Suppressor macrophage treated with lipopolysaccharide for 1 hour (primary cell): ENCODE measurements at places on chromosomes 3 and 15.

- no peak for DNase-seq
Measured at GRCh38 chr3:78140866-78141265, 1101.0 kb downstream of the ROBO2 start.

DNA sequence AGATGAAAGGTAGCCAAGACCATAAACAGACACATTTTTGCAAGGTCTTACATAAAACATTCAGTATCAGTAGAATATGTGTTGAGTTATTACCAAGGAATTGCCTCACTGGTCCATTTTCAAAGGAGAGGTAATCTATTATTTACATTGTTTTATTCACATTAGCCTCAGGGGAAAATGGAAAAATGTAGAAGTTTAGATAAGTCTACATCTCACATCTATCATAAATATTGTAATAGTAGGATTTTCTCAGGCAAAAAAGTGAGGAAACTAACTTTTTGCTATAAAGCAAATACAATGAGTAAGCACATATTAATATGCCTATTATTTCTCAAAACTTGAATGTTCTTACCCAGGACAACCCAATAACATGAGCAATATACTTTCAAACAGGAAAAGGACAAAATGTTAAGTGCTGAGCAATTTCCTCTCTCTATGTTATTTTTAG lies 184.6 kb upstream of the AGTR1 start:
- no peak for DNase-seq

- DNase-seq: no peak
Measured at GRCh38 chr15:101545548-101546505, 56.3 kb upstream of the PCSK6 start.

- no peak for DNase-seq
Measured at GRCh38 chr3:69130689-69131088, 8.3 kb upstream of the LMOD3 start.

DNA sequence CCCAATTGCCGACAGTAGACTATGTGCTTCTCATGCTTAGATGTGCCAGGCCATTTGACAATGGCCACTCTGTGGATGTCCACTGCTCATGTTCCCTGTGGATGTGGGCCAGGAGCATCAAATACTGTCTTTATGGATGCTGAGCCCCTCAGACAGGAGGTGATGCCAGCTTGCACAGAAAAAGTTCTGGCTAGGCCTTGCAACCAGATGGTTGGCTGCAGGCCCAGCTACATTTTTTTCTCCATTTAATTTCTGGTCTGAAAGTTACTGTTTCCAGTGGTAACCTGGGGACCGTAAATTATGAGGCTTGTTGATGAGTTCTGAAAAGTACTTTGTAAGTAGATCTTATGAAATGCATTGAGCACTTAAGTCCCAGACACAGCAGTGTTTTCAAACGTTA lies 228.5 kb downstream of the CHL1 start:
- no peak for DNase-seq

DNA sequence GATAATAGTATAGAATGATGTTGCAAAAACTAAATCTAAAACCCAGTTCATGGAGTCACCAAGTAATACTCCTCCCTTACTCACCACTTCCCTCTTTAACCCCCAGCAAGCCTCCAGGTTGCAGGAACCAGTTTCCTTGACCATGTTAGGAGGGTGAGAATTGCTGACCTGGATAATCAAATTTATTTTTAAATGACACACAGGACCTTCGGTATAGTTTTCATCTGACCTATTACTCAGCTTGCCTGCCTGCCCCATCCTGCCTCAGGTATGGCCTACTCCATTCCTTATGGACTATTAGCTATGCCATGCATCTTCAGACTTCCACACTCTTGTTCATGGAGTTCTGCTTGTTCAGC lies 883 bp downstream of the RTP4 start:
- peak; percentile 65 for DNase-seq

DNA sequence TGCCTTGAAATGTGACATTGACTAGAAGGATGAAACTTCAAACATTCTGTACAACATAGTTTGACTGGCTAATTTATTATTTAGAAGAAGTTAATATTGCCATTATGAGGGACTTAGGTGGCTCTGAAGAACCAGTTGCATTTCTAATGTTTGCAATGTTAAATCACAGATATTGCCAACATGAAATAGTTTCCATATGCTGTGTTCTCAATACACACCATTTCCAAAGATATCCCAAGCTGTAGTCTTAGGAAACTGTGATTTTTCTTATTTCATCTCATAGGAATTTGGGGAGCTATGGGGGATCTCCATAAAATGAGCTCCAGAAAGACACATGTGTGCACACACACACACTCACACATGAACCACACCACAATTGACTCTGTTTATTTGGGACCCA lies 36.3 kb downstream of the ALG1L2 start:
- DNase-seq: no peak
